ENCODE measurements at places on chromosomes 16 and 17. TPM values are rescaled to one million over a fixed set of nuclear protein-coding genes. Genes with fewer than 3 reads are reported as not detected.

MPP3 gene
- total RNA-seq = 9.0 TPM

CLEC18B gene
- total RNA-seq = not detected

DNAAF1 gene
- total RNA-seq = not detected

MYH1 gene
- 0.88 TPM for total RNA-seq

SDR42E2 gene
- total RNA-seq = not detected

RAMP2 gene
- total RNA-seq = 160 TPM

GSDMA gene
- 7.1 TPM for total RNA-seq

GRIN2A gene
- total RNA-seq = 0.17 TPM

PLA2G10 gene
- total RNA-seq = not detected

SMIM22 gene
- not detected for total RNA-seq

FOXF1 gene
- not detected for total RNA-seq

KRTAP9-8 gene
- total RNA-seq = not detected

CMTM2 gene
- not detected for total RNA-seq

RNPS1 gene
- 83.0 TPM for total RNA-seq

INO80E gene
- total RNA-seq = 8.5 TPM

ZG16 gene
- not detected for total RNA-seq

CPHXL2 gene
- total RNA-seq = not detected
